ENCODE measurements at places on chromosomes 6 and 20.

DNA sequence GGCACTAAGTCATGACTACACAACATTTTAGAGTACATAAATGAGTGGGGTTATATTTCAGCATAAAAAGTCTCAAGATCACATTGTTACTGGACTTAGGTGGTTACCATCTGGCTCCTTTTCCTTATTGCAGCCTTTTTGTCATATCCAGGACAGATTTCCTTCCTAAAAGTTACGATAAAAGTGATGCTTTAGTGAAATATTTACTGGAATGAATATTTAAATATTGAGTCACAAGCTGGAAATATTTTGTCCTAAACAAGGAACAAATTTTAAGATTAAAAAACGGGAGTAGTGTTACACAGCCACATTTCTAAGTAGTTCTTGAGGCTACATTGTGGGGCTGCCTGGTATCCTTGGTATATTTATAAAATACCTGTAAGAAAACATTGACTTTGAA, 52.2 kb downstream of the CDC40 start:
- DNase-seq: no peak

DNA sequence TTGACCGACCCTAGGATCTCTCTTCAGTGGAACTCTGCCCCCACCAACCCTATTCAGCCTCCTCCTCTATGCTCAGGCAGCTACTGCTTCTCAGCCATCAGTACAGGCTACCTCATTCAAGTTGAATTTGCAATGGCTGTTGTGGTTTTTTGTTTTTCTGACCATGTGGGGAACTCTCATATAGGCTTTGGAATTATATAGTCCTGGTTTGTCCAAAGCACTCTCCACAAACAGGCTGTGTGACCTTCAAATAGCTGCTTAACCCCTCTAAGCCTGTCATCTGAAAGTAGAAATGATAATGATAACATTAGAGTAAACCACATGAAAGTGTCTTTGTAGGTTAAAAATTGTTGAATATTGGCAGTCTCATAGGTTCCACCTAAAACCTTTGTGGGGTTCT, 80.3 kb downstream of the UNC5CL start:
- DNase-seq: no peak

GRCh38 chr6:132760256-132760655, 2.6 kb upstream of the VNN2 start:
- DNase-seq: no peak

GRCh38 chr6:105458551-105458950, 55.7 kb upstream of the PREP start:
- no peak for DNase-seq

DNA sequence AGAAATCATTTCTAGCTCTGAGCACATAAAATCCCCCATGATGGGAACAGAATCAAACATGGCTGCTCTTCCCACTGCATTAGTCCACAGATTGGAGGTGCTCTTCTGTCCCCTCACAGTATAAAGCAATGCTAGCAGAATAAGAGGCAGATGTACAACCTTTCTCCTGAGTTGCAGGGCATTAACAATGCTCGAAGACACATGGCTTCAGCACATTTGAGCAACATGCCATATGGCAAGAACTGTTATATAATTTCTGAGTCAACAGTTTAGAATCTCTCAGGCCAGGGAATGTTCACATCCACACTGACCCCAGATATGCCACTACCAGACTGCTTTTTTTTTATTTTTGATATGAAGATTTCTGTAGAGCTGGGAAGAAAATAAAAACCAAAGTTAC, 119.6 kb downstream of the KIF13A start:
- no peak for DNase-seq

DNA sequence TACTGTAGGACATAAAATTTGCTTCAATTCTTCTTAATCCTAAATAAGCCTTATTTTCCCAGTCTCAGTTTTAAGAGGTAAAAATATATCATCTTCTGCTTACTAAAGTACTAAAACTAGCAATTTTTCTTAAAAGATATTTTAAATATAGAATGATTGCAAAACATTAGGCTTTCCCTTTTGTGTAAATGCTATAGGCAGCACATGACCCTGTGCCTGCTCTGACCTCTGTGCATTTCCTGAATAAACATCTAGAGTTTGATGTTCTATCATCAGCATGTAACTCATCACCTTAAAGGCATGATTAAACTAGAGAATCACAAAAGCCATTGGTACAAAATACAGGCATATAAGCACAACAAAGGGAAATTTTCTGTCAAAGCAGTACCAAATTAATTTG, 422.7 kb downstream of the TFAP2B start:
- DNase-seq: no peak

GRCh38 chr20:31523361-31524283, 9.4 kb downstream of the HM13 start:
- no peak for DNase-seq

- peak; percentile 14 for DNase-seq
These were observed 61.7 kb upstream of the EYA4 start for GRCh38 chr6:133179481-133179880.

GRCh38 chr6:135972150-135972549, 120.6 kb downstream of the PDE7B start:
- no peak for DNase-seq

DNA sequence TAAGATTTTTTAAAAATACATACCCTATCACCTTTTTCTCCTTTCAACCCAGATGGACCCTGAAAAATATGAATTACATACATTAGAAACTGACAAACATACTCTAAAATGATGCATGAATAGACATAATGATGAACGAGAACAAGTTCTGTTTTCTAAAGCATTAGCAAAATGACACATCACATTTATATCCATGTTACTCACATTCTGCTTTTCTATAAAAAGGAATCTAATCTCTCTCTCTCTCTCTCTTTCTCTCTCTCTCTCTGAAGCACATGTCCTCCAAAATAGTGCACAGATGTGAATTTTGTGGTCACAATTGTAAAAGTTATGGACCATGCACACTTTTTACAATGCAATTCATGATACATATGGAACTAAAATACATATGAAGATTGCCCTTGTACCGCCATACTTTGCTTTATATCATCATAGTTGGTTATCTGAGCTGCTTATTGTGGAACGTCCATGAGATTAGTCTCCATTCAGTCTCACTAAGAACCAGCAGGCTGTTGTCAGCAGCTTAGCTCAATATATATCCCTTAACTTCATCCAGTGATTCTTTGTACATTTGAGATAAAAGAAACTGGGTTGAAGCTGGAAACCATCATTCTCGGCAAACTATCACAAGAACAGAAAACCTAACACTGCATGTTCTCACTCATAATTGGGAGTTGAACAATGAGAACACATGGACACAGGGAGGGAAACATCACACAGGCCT, 114.2 kb downstream of the COL12A1 start:
- DNase-seq: no peak

GRCh38 chr6:3943331-3943765, 94.2 kb downstream of the FAM50B start:
- DNase-seq: no peak

DNA sequence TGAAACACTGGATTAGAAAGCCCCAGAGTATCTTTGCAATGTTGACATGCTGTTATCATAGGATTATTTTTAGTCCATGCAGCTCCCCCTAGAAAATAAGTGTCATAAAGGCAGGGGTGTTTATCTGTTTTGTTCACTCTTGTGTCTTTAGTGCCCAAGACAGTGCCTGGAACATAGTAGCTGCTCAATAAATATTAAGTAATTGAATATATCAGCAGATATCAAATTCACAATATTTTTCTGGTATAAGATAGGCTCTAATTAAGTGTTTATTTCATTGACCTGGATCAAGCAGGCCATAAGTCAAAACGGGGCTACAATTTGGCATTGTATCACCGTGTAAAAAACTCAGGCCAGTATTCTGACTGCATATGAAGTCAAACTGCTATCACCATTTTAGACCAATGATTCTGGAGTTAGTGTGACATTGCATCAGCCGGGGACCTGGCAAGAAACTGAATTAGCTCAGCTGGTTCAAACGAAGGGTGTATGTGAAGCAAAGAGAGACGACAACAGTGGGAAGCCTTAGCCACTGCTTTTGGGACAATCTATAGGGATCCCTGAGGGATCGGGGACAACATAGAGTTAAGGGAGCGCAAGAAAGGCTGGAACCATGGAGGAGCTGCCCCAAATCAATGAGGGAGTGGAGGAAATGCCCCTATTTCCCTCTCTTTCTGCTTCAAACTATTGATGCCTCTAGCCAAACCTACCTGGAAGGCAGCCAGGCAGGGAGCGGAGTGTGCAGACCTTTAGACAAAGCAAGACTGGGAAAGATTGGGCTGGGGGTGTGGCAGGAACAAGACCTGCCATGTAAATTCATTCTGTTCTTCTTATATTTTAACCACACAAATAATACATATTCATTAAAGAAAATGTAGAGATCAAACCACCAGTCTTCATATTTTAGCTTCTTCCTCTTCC, 112.2 kb downstream of the PLEKHG1 start:
- DNase-seq: peak; percentile 52

- DNase-seq: no peak
These were observed 7.4 kb upstream of the CD83 start for GRCh38 chr6:14110001-14110818.

- no peak for DNase-seq
These were observed 163.2 kb upstream of the TBX18 start for GRCh38 chr6:84927551-84927950.

DNA sequence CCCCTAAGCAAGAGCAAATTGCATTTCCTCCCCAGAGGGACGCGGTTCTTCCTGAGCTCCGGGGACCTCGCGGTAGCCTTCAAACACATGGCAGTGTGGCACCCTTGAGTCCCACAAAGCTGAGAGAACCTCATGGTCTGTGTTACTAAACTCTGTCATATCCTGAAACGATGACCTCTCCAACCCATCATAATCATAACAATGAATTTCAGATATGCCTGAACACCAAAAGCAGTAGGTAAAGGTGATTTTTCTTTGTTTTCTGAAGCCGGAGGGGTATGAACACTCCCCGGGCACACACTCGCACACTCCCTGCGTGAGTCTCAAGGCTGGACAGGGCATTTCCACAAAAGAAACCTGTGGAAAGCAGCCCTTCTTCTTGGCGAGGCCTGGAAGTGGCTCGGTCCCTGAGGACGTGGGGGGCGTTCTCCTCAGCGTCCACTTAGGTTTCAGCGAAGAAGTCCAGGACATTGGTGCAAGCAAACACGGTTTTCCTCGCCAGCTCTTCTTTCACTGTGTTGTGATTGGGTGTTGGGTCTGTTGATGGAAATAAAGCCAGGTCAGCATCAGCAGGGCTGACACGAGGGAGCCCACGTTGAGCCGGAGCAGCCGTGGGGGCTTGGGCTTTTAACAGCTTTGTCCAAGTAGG, 183.4 kb downstream of the ERMARD start:
- DNase-seq: no peak

DNA sequence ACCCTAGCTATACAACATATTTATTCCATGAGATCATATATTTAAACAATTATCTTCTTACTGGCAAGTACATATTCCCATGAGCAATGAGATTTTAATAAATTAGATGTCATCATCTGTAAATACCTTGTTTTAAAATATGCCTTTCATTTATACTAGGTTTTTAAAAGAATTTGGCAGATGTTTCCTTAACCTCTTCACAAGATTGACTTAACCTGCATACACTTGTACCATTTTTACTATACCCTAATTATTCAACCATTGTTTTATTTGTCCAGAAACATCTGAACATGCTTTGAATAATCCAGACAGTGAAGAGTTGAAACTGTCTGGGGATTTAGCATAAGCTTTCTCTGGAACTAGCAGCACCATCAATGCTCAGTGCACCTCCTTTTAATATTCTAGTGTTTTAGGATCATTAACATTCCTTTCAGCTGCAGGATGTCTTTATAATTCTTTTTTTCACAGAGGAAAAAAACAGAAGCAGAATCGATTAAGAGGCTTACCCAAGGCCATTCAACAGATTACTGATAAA, 188.0 kb upstream of the TENT5A start:
- peak; percentile 43 for DNase-seq

DNA sequence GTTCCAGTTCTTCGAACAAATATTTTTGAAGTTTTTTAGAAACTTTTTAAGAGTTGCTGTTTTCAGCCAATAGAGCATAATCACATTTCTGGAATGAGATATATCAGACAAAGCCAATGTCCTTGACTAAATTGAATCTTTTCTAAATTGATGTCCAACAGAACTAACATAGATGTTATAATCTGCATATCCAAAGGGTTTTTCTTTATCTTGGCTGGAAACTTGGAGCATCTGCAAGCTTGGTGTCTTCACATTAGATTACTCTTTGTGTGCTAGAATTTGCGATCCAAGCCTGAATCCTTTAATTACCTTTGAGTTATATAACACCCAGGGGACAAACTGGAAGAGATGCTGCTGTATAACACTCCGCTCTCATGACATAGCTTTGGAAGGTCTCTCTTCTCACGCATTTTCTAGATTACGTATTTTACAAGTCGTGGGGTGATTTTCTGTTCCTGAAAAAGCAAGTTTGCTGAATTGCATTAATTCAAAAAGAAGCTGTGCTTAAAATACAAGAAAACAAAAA, 64.4 kb upstream of the FUCA2 start:
- no peak for DNase-seq

GRCh38 chr20:23096097-23096496, 10.0 kb upstream of the CD93 start:
- DNase-seq: no peak

DNA sequence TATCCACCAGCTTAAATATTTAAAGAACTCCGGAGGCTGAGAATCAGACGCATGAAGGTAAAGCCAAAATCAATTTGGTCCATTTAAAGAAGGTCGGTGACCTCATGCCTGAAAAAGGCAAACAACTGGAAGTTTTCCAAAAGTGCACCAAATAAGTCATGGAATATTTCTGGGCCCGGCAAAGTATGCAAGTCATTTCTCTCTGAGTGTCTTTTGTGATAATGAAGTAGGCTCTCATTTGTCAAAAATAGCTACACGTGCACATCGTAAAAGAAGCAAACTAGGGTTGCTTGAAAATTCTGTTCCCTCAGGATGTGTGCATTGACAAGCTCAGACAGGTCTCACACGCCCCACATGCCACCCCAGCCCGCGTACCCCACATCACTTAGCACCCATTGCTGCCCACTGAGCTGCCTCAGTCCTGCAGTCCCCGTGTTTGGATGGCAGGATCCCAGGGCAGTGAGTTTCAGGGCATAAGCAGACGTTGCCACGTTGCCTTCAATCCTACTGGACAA, 20.5 kb upstream of the PYGB start:
- DNase-seq: peak; percentile 39

GRCh38 chr6:105210932-105211531, 31.2 kb upstream of the POPDC3 start:
- DNase-seq: no peak

- DNase-seq: no peak
These were observed 26.1 kb downstream of the RBCK1 start for GRCh38 chr20:434221-434620.

DNA sequence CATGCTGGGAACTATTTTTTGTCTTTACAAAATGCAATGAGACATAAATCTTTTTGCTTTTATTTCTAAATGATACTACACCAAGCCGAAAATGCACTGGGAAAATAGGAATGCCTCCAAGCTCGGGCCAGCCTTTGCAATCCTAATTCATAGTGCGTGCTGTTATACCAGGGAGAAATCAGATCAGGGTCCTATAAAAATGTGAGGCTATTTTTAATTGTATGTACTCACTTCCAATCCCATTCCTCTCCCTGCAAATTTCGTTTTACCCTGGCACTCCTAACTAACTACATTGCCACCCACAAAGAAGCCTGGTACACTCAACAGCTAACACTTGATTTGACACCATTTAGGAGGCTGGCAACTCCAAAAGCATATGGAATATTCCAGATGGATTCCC, 350.6 kb upstream of the ZFP64 start:
- DNase-seq: no peak
